A549 (cell line): ENCODE measurements at places on chromosomes 4 and X.

DNA sequence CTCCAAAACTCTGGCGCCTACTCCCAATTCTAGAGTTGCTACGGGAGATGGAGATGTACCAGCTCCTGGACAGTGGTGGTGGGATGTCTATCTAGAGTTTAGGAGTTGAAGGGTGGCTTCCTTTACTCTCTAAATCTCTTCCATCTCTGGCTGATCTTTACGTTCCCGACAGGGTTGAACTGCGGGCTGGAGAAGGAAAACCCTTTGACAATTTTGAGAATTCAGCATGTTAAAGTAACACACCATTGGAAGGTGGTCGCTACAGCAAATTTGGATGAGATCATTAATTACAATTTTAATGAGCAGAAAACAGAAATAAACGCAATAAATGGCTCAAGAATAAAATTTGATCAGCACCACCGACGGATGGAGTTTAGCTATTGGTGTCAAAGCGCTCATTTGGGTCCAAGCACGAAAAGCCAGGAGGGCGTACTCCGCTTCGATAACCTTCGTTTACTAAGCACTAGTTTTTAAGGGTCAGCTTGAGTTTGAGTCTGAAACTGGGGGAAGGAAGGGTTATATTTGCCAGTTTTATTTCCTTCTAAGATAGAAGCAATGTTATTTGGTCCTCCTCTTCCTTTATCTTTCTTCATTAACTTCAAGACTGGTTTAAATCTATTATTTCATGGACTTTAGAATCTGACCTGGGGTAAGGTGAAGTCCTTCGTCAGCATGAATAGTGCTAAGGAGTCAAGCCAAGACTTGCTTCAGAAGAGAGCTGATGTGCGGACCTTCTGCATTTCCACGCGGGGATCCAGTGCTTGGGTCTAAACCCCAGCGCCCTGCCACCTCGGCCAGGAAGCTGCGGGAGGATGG, 1.5 kb upstream of the NKX6-1 start:
- DNase-seq = no peak

DNA sequence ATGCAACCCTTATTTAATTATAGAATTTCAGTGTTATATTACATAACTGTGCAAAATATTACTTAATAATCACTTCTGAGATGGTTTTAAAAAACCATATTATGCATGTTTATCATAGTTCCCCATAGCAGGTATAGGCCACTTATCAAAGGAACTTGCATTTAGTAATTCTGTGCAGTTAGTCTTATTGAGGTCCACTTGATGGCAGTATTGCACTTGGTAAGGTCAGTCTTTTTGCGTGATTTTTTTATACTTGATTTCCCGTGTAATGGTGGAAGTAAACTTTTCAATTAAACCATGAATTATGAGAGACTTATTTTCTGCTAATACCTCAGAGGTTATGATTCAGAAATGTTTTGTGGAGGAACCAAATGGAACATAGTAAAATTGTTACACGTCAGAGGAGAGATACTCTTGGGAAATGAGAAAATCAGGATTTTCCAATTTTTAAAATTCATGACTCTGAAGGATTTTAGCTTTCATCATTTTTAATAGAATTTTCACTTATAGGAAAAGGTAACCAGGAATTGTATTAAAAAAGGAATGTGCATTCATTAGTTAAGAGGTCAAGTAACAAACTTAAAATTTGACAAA, 230.0 kb downstream of the CCSER1 start:
- DNase-seq = peak; percentile 3

- DNase-seq = no peak
Measured at GRCh38 chr4:6773106-6773505, 9.4 kb upstream of the KIAA0232 start.

- no peak for DNase-seq
Measured at GRCh38 chr4:113584407-113585150, 177.0 kb downstream of the CAMK2D start.

GRCh38 chrX:1239681-1240142, 27.3 kb upstream of the CRLF2 start:
- DNase-seq = no peak

GRCh38 chr4:70544279-70544868, 26.0 kb downstream of the AMTN start:
- no peak for DNase-seq

DNA sequence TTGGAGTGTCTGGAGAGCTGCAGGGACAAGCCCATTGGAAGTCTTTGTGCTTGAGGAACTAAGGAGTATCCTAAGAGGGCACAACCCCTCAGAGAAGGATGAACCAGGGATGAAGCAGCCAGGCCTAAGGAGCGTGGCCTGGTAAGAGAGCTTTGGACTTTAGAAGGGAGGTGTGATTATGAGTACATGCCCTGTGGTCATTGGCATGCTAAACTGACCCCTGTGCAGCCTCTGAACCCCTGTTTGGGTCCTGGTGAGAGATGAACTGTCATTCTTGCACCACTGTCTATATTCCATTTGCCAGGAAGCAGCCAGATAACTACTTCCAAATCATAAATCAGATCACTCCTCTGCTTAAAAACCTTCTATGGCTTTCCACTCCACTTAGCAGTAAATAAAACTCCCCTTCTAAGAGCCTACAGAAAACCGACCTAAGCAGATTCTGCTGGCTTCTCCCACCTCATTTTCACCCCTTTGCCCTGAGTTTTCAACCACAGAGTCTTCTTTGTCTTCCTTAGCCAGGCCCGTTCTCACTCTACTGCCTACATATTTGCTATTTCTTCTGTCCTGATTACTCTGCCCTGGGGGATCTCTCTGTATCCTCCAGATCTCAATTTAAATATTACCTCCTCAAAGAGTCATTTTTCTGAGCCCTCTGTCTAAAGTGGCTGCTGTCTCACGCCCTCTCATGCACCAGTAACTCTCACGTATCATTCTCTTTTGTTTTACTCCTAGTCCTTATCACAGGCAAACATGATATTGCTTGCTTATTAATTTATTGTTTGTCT, 56.7 kb downstream of the MID1IP1 start:
- DNase-seq = no peak

DNA sequence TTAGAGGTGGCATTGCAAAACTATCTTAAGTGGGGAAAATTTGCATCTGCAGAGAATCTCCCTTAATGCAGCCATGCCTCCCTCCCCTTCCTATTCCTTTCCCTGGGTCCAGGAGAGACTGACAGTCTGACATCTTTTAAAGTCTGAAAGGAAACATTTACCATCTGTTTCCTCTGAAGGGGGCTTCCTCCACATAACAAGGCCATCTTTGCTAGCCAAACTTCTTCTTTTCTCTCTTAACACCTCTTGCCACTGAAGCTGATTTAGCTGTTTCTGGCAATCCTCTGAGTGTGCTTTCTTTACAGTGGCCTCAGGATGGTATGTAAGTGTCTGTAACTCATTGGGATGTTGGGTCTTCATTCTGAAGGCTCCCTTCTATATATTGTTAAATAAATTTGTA, 34.6 kb upstream of the AADAT start:
- DNase-seq = no peak

- DNase-seq = no peak
Measured at GRCh38 chr4:178554352-178554751, 1112.1 kb upstream of the AGA start.

GRCh38 chr4:155666344-155667221, at the start of gene GUCY1A1:
Gene GUCY1A1, plus strand, starts transcription at chr4:155666848. Its CDS starts 30,020 bp downstream, at chr4:155696868.
- DNase-seq = no peak

DNA sequence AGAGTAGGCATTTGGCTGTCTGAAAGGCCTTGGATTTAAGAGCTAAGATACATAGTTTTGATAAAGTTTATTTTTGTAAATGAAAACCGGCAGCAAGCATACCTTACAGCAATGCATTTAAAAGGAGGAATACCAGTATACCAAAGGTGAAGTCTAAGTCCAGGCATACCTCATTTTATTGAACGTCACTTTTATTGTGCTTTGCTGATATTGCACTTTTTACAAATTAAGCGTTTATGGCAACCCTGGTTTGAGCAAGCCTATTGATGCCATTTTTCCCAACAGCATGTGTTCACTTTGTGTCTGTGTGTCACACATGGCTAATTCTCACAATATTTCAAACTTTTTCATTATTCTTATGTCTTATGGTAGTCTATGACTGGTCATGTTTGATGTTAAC, 8.4 kb upstream of the SLC6A14 start:
- DNase-seq = no peak

GRCh38 chr4:184861047-184861446, 35.3 kb upstream of the ACSL1 start:
- no peak for DNase-seq

DNA sequence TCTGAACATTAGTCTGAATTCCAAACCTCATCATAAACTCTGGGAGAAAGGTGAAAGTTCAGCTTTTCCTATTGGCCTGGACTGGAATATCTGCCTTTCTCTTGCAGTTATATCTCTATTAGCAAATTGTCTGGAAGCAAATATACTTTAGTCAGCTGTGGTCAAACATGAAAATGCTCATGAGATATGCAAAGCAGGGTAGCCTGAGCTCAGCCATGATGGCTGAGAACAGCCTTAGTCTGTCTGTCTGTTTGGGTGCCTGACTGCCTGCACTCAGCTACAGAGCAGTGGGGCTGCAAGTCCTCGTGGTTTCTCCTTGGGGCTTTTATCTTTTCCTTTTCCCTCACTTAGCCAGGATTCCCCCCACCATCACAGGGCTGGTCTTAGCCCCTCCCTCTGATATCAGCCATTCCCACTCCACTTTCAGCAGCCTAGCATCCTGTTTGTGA, 19.5 kb upstream of the PGRMC2 start:
- DNase-seq = no peak

DNA sequence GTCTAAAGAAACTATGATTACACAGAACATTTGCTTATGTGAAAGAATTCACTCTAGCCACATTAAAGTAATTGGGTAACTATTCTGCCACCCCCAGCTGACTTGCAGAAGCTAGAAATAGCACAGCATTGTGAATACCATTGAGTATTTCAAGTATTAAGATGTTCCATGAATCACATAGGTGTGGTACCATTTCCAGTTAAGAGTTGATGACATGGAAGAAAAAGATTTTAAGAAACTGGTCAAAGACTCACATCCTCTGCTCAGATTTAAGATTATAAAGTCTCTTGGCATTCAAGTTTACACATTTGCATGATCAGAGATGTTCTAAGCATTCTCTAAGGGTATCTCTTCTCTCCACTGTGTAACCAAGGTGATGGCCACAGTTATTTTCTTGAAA, 287.5 kb downstream of the CAMK2D start:
- no peak for DNase-seq

- DNase-seq = no peak
Measured at GRCh38 chr4:81522711-81523110, 51.0 kb upstream of the RASGEF1B start.

GRCh38 chr4:87843936-87844335, 11.2 kb downstream of the MEPE start:
- peak; percentile 33 for DNase-seq

DNA sequence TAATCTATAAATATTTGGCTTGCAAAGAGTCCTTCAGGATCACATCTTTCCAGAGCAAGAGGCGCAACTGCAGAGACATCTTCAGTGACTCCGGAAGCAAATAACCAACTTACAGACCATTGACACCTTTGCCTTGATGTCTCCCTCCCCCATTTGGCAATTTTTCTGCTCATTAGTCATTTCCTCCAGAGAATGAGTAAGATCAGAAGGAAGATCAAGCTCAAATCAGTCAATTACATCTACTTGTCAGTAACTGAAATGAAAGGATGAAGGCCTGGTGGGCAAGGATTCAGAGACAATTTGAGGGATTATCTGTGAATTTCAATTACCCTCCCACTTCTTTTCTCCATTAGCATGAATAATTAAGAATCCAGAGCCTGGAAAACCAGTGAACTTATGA, 665.6 kb upstream of the CPEB2 start:
- DNase-seq = no peak

GRCh38 chrX:141439651-141440050, 144.9 kb downstream of the SPANXA1 start:
- no peak for DNase-seq

- no peak for DNase-seq
Measured at GRCh38 chr4:161929956-161930355, 233.8 kb downstream of the FSTL5 start.

- DNase-seq = no peak
Measured at GRCh38 chrX:48814722-48815121, 11.6 kb upstream of the ERAS start.

DNA sequence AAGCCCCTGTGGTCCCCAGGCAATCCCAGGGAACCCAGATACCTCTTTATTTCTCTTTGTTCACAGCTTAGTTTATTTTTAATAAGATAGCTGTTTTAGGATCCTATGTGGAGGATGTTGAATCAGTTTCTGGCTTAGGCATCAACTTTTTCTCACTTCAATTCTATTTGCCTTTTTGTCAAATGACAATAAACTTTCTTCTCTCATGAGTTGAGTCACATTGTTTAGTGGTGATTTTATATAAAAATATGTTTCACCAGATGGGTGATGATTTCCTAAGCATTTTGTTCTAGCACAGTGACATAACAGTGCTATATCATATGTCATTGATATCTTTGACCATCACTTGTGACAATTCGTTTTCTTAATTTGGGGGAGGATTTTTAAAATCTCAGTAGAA, 198.1 kb upstream of the PUDP start:
- DNase-seq = no peak

DNA sequence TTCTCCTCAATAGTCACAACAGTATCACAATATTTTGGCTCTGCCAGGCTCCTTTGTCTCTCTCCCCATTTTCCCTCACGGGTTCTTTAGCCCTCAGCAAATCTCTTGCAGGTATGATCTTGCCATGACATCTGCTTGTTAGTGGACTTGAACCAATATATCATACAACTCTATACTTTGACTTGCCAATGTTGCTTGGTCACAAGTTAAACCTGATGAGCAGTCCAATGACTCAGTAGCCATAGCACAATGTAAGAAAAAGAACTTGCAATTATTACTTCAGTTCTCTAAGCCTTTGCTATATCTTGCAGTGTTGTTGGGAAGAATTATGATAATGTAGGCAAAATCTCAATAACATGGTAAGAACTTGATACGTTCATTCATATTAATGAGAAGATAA, 174.6 kb upstream of the NRK start:
- no peak for DNase-seq

DNA sequence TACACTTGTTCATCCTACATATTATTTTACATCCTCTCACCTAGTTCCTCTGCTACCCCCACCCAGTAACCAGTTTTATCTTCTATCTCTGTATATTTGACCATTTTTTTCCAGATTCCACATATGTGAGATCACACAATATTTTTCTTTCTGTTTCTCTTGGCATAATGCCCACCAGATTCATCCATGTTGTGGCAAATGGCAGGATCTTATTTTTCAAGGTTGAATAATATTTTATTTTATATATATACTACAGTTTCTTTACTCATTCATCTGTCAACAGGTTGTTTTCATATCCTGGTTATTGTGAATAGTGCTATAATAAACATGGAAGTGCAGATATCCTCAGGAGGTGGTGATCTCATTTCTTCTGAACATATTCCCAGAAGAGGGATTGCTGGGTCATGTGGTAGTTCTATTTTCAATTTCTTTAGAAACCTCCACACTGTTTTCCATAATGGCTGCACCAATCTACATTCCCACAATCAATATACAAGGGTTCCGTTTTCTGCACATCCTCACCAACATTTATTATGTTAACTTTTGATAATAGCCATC, 48.2 kb downstream of the THAP9 start:
- no peak for DNase-seq

- DNase-seq = no peak
Measured at GRCh38 chr4:81845761-81846160, 374.1 kb upstream of the RASGEF1B start.

- no peak for DNase-seq
Measured at GRCh38 chr4:177485528-177485927, 43.3 kb upstream of the AGA start.

- DNase-seq = peak; percentile 34
Measured at GRCh38 chr4:89316931-89317366, 9.3 kb upstream of the GPRIN3 start.
